ENCODE measurements at places on chromosomes 1 and 21.

DNA sequence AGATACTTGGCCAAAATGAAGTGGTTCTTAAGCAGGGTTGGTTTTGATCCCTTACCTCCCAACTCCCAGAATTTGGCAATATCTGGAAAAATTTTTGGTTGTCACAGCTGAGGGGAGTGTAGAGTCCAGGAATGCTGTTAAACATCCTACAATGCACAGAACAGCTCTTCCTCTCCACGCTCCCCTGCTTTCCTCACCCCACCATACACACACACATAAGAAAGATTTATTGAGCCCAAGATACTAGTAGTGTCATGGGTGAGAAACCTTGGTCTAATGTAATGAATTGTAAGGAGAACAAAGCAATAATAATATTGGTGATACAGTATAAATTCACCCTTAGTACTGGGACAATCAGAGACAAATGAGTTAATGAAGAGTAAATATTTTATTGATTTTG is 47.8 kb downstream of the ASB17 start:
- DNase-seq = no peak

DNA sequence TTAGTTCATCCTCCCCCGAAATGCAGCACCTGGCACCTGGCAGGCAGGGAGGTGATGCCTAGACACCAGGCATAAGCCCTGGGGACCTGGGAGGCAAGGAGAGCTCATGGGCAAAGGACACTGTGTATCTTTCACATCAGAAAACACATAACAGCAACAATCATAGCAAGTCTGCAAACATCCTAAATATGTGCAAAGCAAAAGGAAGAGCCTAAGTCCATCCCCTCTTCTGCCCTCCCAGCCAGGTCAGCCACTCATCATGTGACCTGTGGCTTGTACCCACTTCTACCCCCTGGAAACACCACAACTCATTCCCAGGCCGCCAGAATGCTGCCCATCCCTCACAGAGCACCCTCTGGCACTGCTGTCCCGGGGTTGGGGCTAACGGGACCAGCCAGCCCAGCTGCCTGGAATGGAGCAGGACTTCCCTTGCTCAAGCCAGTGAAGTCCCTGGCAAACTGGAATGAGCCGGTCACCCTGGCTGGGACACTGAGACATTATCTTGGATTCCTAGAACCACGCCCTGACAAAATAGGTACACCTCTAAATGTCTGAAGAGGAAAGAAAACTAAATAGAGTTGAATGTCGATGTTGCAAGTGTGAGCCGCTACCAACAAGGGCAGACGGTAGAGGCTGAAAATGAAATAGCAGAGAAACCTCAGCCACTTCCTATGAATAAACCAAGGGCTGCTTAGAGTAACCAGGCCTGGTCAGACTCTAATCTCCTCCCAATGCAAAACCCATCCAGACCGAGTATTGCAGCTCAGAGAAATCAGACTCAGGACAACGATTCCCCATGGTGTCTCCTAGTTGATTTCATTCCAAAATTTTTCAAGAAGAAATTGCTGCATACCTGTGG is 29.4 kb downstream of the TMPRSS2 start:
- DNase-seq = no peak

DNA sequence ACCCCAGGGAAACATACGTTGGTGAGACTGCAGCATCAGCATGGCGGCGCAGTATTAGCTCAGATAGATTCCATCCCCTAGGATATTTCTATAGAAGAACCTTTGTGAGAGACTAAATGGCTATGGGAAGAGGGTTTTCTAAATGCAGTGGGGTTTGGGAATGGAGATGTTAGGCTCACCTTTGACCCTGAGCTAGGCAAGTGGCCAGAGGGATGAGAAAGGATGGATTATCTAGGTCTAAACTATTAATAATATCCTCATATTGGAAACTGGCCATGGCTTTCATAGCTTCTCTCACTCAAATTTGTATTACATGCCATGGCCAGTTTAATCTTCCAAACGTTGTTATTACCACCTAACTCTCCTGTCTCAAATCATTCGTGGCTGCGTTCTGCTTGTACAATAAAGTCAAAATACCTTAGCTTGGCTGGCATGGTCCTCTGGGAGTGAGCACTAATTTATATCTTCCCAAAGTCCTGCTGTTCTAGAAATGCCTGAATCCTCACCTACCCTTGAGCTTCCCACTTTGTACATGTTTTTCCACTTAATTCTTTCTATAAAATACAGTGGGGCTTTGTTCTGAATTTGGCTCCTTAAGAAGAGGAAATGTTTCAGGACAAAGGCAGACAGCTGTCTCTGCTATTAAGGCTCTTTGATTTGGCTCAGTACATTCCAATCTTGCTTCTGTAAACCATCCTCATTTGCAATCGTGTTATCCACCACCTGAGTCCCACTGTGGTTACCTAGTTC is 31.0 kb upstream of the COG2 start:
- no peak for DNase-seq

- DNase-seq = no peak
Measured at GRCh38 chr21:41600961-41601572, 93.1 kb upstream of the TMPRSS2 start.

DNA sequence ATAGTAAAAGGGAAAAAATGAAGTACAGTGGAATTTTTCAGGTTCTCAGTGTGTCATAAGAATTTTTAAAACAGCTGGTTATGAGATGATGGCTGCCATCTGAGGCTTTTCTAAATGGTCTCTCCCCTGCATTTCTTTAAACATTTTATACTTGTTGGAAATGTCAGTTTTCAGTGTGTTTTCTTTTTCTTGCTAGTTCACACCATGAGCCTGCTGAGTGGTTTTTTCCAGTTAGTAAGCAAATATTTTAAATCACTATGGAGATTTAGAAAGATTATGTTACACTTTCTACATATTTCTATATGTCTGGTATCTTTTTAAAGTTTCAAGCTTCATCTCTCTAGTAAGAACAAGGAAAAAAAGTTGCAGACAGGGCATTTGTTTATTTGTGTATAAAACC is 9.6 kb downstream of the RBM15 start:
- peak; percentile 9 for DNase-seq

DNA sequence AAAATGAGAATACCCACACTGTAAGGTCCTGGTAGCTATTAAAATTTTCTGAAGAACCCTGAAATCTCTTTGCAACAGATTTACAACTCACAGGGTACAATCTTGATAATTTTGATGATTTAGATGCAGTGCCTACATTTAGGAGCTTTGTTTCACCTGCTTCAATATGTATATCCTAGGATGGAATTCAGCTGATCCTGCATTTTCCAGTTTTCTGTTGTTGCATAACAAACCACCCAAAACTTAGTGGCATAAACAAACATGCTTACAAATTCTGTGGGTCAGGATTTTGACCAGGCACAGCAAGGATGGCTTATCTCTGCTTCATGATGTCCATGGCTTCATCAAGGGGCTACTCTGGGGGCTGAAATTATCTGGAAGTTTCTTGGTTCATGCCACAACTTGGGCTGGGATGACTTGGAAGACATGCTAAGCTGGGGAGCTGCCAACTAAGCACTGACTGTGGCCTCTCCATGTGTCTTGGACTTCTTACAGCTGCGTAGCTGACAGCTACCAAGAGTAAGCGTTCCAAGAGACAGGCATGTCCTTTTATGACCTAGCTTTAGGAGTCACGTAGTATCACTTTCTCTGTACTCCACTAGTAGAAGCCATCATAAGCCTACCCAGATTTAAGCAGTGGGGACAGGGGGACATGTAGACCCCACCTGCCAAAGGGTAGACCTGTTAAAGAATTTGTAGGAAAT is 108.5 kb downstream of the CACHD1 start:
- no peak for DNase-seq
